ENCODE measurements at places on chromosomes 5 and 9.

- DNase-seq, result no peak
These were observed 25.8 kb upstream of the SREK1 start for GRCh38 chr5:66118304-66118703.

DNA sequence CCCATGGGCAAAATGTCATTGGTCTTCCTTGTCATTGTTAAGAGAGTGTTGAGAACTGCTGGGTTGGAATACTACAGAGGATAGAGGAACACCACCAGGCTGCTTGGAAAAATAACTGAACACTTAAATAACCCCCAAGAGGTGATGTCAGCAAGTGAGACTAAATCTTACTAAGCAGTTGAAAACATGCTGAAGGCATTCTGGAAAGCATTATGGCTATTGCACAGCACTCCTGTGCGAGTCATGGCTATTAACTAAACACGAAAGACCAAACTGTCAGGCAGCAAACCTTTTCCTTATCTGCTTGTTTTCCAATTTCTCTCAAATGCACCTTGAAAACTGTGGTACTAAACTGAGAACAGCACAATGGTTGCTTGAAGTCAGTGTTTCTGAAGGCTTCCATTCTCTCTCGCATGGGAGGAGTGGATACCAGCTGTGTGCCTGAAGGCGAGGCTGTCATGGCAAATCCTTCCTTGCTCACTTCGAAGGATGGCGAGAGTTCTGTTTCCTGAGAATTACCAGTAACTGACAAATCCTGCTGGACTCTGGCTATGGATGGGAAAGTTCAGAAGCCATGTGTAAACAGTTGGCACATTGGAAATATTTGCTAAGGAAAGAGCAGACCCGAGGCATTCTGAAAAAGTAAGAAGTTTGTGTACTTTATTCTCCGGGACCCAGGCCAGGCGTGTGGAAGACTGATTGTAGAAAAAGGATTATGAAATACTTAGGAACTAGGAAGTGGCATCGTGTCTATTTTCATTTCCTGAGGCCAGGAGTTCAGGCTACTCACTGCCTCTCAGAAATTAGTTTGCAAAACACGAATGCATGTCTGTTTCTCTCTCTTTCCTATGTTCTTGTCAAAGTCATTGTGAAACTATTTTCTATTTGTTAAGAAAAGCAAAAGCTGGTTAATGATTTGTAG lies 182.1 kb downstream of the DMRT2 start:
- no peak for DNase-seq

DNA sequence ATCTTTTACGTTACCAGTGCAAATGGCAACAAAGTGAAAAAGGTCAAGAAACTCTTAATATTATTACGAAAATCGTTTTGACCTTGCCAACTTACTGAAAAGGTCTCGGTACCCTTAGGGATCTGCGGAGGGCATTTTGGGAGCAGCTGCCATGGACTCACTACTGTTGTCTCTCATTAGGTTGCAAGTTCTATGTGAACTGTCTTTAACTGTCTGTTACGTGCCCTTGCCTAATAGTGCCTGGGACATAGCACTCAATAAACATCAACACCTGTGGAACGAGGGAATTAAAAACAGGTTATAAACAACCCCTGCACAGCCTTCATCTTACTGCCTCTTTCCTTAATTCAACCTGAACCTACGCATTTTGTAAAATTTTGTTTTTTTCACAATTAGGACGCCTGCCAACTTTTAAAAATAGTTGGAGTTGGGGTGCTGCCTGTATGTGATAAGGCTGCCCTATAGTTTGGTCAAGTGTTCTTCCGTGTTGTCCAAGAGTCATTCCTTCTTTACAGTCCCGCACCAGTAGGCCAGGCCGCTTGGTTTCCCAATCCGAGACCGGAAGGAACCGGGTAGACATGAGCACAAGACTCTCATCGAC lies 527 bp upstream of the SREK1 start:
- no peak for DNase-seq

DNA sequence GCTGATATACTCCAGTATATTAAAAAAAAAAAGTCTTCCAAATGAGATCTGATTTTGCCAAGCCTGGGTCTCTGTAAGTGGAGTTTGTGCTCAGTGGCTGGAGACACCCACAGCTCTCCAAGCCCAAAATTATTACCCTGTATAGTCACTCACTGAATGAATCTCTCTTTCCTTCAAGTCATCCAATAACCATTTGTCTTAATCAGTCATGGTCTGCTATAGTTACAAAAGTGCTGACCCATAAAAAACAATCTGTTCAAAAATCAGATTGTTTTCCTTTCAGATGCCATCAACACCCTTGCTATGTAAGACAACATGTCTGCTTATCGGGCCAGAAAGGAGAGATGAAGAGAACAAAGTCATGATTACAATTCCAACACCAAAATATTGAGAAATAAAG lies 159.4 kb upstream of the FST start:
- DNase-seq, result no peak

GRCh38 chr9:101117161-101117560 lies 88.6 kb downstream of the PLPPR1 start:
- no peak for DNase-seq
